GM23338 (cell line): ENCODE measurements at places on chromosomes 4 and X.

- DNase-seq, result peak; percentile 83
Measured at GRCh38 chrX:151153086-151153485, 23.3 kb upstream of the GPR50 start.

DNA sequence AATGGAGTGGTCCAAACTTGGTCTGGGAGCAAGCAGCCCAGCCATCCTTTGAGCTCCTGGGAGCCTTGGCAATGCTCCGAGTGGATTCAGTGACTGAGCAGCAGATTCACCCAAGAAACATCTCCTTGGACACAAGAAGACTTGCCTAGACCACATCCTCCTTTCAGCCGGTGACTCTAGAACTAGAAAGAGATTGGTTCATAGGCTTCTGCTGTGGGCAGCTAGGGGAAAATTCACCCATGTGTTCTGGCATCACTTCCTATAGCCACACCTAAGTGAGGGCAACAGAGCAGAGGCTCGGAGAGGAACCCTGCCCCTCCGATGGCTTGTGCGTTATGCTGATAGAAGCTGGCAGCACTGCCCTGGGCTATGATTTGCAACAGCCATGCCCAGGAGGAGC lies 16.0 kb downstream of the ZNF275 start:
- no peak for DNase-seq

- DNase-seq, result no peak
Measured at GRCh38 chr4:123966990-123967769, 570.6 kb downstream of the SPRY1 start.

DNA sequence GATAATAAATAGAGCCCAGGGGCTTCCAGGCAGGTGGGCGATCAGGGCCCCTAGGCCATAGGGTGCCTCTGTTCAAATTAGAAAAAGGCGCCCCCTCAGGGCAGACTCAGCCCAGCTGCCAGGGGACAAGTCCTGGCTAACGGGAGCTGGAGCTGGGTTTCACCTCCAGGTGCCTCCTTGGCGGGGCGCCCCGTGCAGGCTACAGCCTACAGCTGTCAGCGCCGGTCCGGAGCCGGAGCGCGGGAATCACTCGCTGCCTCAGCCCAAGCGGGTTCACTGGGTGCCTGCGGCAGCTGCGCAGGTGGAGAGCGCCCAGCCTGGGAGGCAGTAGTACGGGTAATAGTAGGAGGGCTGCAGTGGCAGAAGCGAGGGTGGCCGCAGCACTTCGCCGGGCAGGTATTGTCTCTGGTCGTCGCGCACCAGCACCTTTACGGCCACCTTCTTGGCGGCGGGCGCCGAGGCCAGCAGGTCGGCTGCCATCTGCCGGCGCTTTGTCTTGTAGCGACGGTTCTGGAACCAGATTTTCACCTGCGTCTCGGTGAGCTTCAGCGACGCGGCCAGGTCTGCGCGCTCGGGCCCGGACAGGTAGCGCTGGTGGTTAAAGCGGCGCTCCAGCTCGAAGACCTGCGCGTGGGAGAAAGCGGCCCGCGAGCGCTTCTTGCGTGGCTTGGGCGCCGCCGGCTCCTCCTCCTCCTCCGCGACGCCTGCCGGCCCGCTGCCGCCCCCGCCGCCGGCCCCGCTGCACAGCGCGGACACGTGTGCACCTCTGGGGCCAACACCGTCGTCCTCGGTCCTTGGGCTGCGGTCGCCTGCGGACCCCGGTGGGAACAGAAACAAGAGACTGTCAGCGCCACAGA lies 2.4 kb downstream of the NKX3-2 start:
- peak; percentile 88 for DNase-seq

- DNase-seq, result no peak
Measured at GRCh38 chr4:16139066-16139945, 55.5 kb upstream of the PROM1 start.

GRCh38 chr4:165418073-165418472 lies 39.3 kb downstream of the CPE start:
- DNase-seq, result no peak

- DNase-seq, result peak; percentile 37
Measured at GRCh38 chr4:121464854-121465253, 84.0 kb upstream of the QRFPR start.

- DNase-seq, result no peak
Measured at GRCh38 chrX:72050011-72050410, 81.7 kb downstream of the RTL5 start.

DNA sequence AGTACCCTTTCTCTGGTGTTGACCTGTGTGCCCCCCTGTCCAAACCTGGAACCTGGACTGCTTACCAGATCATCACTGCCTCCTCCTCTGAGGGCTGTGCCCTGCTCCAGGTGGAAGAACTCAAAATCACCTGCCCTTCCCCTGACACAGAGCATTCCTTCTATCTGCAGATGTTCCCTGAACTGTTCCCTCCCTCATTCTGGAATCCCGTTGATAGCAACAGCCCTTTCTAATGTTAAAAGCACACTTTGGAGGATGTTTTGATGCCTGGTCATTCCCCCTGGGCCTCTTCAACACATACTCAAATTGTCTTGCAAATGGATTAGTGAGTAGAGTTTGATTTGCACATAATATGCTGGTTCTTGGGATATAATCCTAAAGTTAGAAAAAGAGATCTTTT lies 225.8 kb downstream of the FGF13 start:
- DNase-seq, result peak; percentile 72

- DNase-seq, result peak; percentile 49
Measured at GRCh38 chr4:25667931-25668557, 12.4 kb downstream of the SLC34A2 start.

GRCh38 chr4:184384056-184384809 lies 90.1 kb downstream of the IRF2 start:
- DNase-seq, result peak; percentile 26

DNA sequence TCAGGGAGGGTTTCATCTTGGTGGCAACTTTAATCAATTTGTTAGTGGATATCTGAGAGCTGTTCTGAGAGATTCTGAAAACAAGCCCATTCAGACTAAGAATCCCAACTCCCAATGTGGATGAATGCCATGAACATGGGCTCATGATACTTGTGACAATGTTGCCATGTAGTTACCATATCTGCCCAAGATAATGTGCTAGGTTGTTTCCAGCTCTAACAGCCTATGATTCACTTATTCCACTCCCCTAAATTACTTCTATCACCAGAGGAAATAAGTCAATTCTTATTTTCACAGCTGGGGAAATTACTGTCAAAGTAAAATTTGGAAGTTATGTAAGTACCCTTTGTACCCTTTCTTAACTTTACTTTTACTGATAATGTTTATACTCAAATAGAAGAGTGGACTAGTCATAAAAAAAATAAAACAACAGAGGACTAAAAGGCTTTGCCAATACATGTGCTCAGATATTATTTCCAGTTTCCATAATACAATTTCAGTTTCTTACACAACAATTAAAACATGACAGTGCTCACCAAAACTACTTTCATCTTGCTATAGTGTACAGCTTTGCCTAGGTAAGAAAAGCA lies 1101.7 kb upstream of the INTU start:
- no peak for DNase-seq

DNA sequence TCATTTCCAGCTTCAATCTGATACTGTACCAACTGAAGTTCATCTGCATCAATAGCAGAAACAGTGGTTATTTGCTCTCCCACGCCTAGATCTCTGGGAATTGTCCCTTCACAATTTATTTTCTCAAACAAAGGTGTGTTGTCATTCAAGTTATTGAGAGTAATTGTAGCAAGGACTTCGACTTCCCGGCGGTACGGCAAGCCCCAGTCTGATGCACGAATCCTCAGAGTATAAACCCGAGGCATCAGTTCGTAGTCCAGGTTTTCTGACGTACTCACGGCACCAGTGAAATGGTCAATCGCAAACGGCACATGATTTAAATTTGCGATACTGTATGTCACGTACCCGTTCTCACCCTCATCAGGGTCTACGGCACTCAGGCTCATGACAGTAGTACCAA lies 15.7 kb downstream of the FAT1 start:
- no peak for DNase-seq

DNA sequence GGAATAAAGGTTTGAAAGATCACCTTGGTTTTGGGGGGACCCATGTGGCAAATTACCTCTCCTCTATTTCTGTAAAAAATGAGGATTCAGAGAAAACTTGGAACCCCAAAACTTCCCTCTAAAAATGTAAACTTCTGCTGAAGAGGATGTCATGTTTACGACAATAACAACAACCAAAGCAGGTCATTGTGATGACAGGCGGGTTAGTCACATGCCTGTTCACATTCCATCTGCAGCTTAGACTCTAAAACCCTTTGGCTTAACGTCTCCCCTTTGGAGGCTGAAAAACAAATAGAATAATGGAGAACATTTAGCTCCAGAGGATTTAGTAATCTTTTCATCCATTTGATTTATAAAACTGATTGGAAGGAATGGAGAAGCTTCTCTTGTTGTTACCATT lies 75.0 kb upstream of the FAM9C start:
- DNase-seq, result no peak

- DNase-seq, result no peak
Measured at GRCh38 chrX:23884427-23885024, 23.2 kb downstream of the APOO start.

DNA sequence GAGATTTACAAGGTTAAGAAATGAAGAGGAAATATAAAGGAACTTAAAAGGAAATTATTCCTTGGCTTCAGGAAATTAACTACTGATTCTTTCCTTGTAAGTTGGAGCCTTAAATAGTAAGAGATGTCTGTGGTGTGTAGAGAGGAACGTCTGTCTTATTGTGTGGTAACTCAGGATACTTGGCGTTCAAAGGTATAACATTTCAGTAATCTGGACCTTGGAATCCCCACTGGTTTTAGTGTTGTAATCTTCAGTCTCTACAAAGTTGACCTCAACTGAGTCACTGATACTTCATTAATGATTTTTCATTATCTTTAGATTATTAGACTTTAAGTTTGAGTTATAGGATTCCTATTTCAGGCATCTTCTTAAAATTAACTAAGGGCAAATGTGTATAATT lies 79.1 kb upstream of the LSM6 start:
- no peak for DNase-seq

DNA sequence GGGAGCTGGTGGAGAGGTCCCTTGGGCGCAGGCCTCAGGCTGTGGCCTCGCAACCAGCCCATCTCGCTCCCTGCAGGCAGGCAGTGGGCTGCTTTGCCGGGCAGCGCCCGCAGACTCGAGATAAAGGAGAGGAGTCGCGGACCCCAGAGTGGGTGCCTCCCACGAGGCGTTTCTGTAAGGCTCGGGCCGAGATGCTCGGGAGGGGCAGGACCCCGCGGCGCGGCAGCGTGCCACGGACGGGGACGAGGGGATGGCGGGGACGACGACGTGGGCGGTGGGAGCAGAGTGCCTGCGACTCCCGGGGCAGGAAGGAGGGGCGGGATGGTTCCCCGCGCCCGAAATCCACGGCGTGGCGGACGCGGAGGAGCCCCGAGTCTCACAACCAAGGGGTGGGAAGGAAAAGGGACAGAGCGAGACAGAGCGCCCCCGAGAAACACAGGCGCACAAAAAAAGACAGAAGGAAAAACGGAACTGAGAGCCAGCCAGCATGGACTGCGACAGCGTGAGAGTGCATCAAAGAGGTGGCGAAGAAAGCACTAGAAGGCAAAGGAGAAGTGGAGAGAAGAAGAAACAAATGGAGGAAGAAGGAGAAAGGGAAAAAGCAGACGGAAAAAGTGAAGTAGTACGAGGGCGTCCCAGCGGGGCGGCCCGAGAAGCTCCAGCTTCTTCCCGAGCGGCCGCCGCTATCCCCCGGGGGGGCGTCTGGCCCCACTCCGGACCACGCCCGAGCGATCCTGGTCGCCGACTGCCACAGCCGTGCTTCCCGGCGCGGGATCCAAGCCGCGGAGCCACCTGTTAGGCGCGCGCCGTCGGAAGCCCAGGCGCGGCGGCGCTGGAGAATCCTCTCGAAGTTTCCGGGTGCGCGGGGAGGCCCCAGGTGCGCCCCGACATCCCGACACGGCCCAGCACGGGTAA lies 1.5 kb downstream of the BEND4 start:
- peak; percentile 64 for DNase-seq

- DNase-seq, result peak; percentile 87
Measured at GRCh38 chr4:187993827-187994226, 1.7 kb upstream of the ZFP42 start.

DNA sequence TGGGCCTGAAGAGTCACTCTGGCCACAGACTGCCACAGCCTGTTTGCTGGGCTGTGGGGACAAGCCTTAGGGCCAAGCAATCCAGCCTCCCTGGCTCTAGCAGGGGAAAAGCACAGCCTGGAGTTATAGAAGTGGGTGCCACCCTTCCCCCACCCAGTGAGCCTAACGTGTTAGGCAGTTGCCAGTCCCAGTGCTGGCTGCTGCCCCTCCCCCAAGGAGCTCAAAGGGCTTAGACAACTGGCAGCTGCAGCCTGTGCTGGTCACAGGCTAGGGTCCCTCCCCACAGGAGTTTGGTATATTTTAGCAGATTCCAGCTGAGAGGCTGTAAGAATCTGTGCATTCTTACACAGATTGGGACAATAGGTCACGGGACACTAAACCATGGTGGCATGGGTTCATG lies 370.3 kb upstream of the FGF16 start:
- no peak for DNase-seq

GRCh38 chr4:113645771-113646441 lies 115.6 kb downstream of the CAMK2D start:
- peak; percentile 72 for DNase-seq

GRCh38 chr4:26746802-26747213 lies 113.8 kb upstream of the STIM2 start:
- no peak for DNase-seq

GRCh38 chr4:26579169-26579568 lies 4.7 kb upstream of the TBC1D19 start:
- DNase-seq, result no peak

GRCh38 chr4:120348521-120348920 lies 281.9 kb upstream of the MAD2L1 start:
- no peak for DNase-seq

DNA sequence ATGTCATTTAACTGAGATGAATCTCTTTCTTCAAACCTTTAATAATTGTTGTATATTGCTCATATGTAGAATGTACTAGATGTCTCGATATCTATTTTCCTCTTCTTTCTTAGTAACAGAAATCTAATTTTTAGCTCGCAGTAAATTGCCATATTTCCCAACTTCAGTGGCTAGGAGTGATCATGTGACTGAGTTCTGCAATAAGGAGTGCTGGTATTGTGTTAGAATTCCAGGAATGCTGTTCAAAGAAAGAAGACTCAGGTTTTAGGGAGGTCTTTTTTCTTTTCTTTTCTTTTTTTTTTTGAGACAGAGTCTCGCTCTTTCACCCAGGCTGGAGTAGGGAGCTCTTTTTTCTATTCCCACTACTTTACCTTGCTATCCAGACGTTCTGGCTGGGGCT lies 81.7 kb downstream of the SLC10A7 start:
- peak; percentile 34 for DNase-seq

DNA sequence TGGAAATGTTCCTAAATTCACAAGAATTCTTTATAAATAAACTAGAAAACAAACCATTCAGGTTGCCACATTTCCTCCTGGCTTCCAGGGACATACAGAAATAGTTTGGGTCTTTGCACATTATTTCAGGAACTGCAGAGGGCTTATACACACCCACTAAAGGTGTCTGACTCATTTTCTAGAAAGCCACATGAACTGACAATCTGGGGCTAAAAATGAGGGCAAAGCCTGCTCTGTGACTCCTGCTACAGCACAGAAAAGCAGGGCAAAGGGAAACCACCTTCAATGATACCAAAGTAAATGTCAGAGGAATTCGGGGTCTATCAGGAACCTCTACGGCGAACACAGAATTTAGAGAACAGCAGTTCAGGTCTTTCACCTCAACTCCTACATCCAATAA lies 112.2 kb upstream of the MAP3K15 start:
- no peak for DNase-seq

GRCh38 chr4:174437749-174438148 lies 84.5 kb downstream of the HPGD start:
- no peak for DNase-seq
